Stimulated activated CD8-positive, alpha-beta memory T cell treated with anti-CD3 and anti-CD28 coated beads, Interleukin-15, amount 100 ng/mL, for 1 hour (primary cell): ENCODE measurements at places on chromosomes 7 and 10.

- no peak for DNase-seq
Measured at GRCh38 chr10:18879284-18879683, 169.3 kb upstream of the MALRD1 start.

- no peak for DNase-seq
Measured at GRCh38 chr7:30924624-30925023, 13.0 kb downstream of the AQP1 start.

DNA sequence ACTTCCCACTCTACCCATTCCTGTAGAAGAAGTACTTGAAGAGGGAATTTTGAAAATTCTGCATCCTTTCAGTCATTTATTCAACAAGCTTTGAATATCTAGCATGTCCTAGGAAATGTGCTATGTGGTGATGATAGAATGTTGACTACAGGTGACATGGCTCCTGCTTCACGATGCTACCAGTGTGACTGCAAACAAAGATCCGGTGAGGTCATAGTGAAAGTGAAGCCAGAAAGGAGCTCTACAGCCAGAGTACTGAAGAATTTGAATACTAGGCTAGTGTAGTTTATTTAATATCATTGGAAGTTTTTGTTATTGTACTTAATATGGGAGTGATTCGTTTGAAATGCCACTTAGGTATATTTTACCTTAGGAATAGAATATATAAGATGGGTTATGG lies 348.1 kb downstream of the TFEC start:
- no peak for DNase-seq

DNA sequence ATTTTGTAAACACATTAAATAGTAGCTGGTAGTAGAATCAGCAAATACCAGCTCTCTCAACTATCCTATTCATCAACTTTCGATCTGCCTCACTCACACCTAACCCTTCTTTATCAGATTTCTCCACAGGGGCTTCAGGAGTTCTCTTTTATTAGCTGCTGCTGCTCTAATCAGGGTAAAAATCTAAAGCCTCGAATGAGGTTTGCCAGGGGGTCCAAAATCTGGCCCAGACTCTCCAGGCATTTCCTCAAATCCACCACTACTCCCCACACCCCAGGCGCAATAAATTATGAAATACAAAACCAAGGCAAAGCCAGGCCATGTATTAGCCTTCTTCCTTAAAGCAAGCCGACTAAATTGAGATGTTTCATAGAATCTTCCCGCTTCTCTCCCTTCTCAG lies 2.3 kb downstream of the RNF216 start:
- DNase-seq, result no peak

DNA sequence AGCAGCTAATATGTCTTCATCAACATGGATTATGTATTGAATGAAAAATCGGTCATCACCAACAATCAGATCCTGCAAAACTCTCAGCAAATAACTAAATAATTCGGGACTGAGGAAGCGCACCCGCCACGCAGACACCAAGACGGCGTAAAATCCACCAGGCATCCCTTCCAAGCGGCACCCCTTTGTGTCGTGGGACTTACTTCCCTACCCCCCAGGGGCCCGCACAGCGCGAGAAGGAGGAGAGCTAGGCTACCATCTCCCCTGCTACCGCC lies 721 bp downstream of the ARL3 start:
- peak; percentile 39 for DNase-seq

DNA sequence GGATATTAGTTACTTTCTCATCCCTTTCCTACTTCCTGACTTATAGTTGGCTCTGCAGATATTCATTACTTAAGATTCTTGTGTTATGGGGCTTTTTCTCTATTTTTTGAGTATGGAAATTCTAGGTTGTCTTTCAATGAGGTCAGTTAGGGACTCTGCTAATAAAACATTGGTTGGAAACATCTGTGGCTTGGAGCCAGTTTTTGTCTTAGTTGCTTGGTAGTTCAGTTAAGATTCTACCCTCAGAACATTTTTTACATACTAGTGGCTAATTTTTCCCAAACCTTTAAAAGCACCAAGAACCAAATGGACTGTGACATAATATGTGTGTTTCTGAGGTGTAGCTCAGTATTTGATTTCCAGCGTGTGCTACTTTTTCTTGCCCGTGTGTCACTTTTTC lies 305.6 kb upstream of the FZD1 start:
- DNase-seq, result no peak

- no peak for DNase-seq
Measured at GRCh38 chr7:2203766-2204300, 28.9 kb downstream of the MAD1L1 start.

- DNase-seq, result no peak
Measured at GRCh38 chr7:52925332-52925731, 110.1 kb upstream of the POM121L12 start.
